ENCODE measurements at places on chromosomes 13 and 19.

DNA sequence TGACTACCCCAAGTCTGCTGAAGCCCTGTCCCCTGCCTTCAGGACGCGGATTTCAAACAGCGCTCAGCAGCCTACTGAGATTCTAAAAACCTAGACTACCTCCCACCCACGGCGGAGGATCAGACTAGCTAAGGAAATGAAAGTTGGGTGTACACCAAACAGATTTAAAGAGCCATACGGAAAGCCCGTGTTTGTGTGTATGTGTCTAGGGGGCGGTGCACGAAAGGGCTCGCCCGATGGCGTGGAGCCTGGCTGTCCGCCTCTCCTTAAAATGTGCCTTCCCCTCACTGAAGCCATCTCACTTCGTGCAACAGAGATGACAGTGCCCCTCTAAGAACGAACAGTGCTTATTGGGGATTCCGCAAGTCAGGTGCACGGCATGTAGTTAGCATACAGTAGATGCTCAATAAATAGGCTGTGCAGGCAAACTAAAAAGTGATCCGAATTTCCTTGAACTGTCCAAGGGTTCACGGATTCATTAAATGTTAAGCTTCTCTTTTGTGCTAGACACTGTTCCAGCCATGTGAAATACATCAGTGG, 639 bp downstream of the LENG1 start:
- no peak for DNase-seq

- no peak for DNase-seq
Measured at GRCh38 chr13:24540236-24541126, 27.9 kb upstream of the PARP4 start.

- no peak for DNase-seq
Measured at GRCh38 chr13:94602467-94602866, 810 bp downstream of the GPR180 start.

DNA sequence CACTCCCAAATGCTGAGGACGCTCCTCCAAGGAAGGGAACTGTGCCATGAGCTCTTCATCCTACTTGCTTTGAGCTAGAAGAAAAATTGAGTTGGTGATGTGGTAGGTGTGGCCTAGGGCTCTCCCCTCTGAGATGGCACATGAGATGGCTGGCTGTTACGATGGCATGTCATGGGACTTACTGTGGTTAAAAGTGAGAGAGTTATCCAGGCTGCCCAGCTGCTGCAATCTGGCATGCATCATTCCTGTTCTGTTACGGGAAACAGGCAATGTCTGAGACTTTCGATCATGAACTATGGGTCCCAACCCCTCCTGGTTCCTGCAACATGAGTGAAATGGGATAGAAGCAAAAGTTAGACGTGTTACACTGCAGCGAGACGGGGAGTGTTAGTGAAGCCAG, 93.3 kb upstream of the SLC15A1 start:
- DNase-seq = no peak

- DNase-seq = no peak
Measured at GRCh38 chr13:55106509-55106908, 2034.2 kb upstream of the PRR20A start.

DNA sequence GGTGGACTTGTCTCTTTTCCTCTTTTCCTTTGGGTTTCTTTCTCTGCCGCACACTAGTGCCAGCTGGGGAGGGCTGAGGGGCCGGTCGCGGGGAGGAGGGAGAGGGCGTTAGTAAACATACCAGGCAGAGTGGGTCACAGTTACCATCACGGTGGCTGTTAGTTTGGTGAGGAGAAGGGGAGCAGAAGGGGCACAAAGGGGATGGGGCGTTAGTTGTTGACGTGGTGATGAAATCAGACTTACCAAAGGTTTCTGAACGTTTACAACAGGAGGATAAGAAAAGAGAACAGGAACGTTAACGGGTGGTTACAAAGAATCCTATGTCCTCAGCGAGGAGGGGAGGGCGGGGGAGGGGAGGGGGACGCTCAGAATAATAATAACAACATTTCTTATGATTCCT, 77.9 kb downstream of the PTPRS start:
- DNase-seq = no peak

- no peak for DNase-seq
Measured at GRCh38 chr19:41411968-41412265, 14.3 kb downstream of the BCKDHA start.

DNA sequence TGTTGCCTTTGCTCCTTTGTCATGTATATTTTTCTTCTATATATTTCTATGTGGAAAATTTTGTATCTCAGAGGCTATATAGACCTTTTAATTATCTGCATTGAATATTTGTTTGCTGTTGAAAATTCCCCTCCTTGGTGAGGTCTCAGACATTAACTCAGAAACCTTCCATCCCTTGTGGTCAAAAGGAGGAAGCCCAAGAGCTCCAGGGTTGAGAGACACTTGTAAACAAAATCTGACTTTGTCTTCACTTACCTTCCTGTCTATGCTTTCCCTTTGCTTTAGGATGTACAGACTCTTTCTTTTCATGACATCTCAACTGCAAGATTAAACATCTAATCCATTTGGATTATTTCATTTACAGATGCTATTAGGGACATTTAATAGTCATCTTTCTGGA, 157.5 kb downstream of the PCDH20 start:
- no peak for DNase-seq

GRCh38 chr19:33721735-33722297, 74.9 kb upstream of the KCTD15 start:
- no peak for DNase-seq

- DNase-seq = peak; percentile 2
Measured at GRCh38 chr13:43473437-43473836, 313.3 kb downstream of the ENOX1 start.

DNA sequence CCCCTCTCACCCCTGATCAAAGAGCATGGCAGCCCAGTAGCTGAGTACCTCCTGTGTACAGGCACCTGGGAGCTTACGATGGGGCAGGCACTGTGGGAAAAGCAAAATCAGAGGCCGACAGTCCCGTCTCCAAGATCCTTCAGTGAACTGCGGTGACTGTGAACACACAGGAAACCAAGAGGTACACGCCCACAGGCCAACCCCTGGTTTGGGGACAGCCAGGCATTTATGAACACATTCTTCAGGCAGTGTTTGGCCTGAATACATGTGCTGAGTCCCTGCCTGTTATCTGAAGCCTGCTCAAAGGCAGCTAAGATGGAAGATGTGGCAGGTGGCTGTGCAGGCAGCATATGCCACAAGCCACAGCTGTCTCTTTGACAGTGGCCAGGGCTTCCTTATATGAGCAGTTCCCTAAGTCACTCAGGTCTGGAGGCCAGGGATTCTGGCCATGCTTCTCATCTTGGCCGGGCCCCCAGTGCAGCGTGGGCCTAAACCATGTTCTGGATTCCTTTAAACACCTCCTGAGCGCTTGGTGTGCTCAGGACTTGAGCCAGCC, 123.6 kb downstream of the UQCRFS1 start:
- no peak for DNase-seq

DNA sequence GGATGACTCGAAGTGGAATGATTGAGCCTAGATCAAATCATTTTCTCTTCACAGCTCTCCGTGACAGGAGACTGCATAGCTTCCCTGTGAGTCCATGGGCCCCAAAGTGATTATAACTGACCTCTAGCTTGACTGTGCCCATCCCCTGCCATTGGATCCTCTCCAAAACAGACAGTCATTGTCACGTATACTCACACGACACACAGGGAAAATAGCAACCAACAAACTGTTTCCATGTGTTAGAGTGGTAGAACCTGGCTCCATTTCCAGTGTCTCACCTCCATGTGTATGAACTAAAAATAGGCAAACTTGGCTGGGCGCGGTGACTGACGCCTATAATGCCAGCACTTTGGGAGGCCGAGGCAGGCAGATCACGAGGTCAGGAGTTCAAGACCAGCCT, 48.8 kb upstream of the NPAS1 start:
- DNase-seq = peak; percentile 99

DNA sequence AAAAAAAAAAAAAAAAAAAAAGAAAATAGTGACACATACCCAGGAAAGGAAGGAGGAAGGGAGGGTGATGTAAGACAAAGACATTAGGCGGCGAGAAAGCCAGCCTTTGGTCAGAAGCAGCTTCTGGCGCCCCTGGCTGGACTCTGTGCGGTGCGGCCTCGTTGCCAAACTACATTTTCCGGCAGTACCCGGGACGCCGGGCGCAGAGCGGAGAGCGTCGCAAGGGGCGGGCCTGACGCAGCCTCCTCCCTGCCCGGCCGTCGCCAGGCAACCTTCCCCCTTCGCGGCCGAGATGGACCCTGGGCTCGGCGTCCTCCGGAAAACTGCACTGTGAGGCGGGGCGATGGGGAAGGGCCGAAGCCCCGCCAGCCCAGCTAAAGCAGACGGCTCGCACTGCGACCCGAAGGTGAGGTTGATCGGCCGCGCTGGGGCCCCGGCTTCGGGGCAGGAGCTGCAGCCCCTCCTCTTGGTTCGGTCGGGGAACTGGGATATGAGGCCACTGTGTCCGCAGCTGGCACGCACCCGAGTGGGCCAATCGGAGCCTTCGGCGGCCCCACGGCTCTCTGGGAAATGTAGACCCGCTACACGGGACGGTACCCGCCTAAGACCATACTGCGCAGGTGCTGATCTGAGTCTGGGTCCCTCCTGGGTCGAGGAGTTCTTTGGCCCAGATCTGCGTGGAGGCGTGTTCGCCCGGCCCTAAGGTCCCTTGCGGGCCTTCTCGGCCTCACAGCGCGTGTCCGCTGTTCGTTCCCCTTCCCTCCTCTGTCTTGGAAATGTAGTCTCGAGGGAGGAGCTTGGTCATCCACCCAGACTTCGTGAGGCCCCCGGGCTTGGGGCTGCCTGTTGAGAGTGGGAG, 2.3 kb upstream of the MZF1 start:
- peak; percentile 93 for DNase-seq

DNA sequence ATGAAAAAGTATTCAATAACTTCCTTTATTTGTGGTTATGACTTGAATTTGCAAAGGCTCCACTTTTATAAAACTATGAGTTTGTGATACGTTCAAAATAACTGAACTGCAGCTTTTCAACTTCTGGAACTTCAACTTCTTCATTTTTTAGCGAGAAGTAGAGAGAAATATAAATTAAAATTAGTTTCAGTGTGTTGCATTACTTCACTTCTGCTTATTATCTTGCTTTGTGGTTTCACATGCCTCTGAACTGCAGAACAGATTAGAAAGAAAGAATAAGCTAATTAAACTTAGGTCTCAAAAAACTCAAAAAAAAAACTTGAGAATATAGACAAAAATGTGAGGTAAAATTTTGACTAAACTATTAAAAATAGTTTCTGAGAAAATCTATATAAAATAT, 1073.4 kb downstream of the PCDH17 start:
- DNase-seq = no peak

- DNase-seq = no peak
Measured at GRCh38 chr19:58052256-58052655, 6.8 kb upstream of the ZNF135 start.

DNA sequence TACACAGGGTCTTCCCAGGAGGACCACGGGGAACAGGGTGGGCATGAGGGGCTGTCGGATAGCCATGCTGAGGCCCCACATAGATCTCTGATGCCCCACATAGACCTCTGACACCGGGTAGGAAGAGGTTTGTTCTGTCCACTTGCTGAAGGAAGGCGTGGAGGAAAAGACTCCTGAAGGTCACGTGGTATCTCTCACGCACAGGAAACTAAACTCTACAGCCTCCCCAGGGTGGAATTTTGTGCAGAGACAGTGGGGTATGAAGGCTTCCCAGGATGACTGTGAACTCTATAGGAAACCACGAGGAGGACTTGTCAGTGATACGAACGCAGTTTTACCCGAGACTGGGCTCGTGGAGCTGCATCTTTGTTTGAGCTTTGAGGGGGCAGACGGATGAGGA, 2.8 kb downstream of the EVI5L start:
- peak; percentile 7 for DNase-seq

- DNase-seq = peak; percentile 34
Measured at GRCh38 chr13:32537580-32538142, 934 bp downstream of the N4BP2L2 start.

DNA sequence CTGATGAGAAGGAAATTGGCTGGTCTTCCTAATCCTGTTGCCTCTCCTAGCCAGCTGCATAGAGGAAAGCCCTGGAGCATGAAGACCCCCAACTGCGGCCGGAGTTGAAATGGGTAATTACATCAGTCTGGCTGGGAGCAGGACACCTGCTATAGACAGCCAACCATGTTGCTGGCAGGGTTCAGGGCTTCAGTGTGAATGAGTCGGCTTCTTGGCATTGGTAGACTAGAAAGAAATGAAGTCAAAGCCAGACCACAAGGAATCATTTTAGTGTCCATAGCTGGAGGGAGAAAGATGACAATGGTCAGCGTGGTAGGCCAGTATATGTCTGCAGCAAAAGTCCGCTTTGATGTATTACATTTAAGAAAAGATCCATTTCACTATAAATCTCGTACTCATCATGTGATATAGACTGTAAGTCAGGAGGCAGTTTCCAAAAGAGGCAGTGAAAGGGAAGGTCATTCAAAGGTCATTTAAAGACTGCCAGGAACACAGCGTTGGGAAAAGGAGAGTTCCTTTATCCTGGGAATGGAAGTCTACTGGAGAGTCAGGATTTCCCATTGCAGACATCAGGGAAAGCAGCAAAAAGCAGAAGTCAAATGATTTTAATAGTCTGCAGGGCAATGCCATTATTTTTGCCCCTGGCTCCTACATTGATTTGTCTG, 262.7 kb downstream of the DNAJC15 start:
- DNase-seq = peak; percentile 66

- no peak for DNase-seq
Measured at GRCh38 chr13:114120591-114121011, 11.8 kb downstream of the RASA3 start.

DNA sequence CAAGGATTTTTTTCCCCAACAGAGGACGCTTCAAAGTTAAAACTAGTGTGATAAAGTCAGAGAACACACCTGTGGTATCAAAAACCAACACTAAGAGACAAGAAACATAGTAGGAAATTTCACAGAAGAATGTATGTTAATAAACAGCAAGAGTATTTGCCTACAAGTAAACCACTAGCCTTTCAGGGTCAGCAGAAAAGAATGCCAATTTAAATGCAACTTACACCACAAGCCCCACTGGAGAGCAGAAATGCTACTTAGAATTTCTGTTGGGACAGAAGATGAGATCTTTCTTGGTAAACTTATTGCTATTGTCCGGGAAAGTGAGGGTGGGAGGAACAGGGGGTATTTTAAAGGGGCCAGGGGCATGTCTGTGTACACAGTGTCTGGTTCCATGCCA, 68.6 kb downstream of the STK24 start:
- peak; percentile 77 for DNase-seq

DNA sequence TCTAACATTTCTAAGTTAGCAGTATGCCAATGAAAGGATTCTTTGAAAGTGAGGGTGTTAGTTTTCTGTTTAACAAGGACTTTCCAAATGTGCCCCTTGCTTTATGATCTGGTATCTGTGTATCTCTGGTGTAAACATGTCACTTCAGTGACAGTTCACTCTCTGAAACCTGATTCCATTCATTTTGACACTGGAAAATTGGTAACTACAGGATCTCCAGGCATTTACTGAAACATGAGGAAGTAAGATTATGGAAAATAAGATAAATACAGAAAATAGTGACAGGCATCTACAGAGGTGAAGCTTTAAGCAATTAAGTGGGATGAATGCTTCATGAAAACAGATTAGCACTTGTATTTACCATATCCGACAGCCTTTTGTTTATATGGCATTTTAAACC, 101.6 kb upstream of the MYO16 start:
- no peak for DNase-seq

GRCh38 chr13:60220072-60220471, 56.3 kb upstream of the DIAPH3 start:
- DNase-seq = no peak

Measured in fibroblast of skin of right biceps (primary cell).